ENCODE measurements at places on chromosomes 2 and 18. TPM values are rescaled to one million over a fixed set of nuclear protein-coding genes. Genes with fewer than 3 reads are reported as not detected.

PLCD4 gene
- total RNA-seq, result 0.93 TPM

PREPL gene
- 28.8 TPM for total RNA-seq

HOXD1 gene
- total RNA-seq, result 19.0 TPM

DNA sequence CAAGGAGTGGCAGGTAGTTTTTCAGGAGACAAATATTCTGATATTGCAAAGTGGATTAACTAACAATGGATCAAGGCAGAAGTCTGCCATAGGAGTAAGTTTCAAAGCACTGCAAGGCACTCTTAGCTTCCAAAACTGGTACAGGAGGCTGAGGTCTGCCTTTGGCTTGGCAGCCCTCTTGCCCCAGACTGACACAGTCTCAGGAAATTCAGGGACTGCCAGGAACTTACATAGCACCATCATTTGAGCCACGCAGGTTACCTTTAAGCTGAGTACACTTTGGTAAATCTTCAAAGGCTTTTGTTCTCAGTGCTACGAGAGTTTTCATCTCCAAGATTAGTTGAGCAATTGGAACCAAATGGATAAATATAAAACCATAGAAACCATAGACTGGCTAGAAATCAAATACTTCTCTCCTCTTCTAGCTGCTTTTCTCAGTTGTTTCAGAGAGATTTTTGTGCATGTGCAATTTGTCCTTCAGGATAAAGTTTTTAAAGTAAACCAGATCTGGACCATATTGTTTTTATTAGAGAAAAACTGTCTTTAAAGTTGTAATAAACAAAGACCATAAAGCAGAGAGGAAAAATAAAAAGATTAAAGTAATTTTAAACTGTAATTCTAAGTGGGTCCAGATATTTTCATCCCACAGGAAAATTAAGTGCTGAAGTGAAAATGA, 18.8 kb downstream of the ANKRD29 start:
- DNase-seq, result no peak

MARCHF7 gene
- total RNA-seq, result 100 TPM

DNA sequence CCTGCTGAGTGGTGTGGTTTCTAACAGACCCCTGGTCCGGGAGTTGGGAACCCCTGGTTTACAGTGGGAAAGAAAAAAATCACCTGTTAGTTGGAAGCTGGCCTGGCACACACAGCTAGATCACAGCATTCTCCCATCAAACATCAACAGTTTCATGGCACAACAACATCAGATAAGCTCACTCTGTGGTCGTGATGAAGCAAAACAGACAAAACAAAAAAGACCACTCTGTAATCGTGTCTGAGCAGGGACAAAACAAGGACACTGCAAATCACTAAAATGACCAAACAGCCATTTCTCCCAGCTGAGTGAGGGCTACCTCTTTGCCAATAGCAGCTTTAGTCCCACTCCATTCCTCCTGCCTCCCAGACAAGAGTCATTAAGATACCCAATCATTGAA, 9.0 kb upstream of the IMPACT start:
- no peak for DNase-seq

DNA sequence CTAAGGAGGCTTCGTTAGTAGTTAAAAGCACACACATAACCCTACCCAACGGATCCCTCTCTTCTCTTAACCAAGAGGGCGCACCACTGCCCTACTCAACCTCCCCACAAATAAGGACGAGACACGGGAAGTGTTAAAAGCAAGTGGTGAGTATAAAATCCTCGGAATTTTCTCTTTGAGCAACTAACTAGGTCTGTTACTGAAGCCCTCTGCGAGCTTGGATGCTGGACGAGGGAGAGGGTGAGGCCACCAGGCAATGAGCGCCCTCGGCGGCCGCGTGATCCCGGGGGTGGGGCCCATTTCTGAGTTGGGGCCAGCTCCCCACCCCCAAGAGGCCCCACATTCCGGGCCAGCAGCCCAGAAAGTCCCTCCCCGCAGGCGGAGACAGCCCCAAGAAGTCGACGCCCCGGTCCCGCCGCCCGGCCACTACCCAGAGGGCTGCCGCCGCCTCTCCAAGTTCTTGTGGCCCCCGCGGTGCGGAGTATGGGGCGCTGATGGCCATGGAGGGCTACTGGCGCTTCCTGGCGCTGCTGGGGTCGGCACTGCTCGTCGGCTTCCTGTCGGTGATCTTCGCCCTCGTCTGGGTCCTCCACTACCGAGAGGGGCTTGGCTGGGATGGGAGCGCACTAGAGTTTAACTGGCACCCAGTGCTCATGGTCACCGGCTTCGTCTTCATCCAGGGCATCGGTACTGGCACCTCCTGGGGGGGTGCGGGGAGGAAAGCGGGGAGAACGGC, at the start of gene CYBRD1:
CYBRD1 (plus strand) TSS at position 423 of the 736 bp plus-strand sequence; CDS start at position 495, 72 bp downstream.
- DNase-seq, result no peak

SCN7A gene
- total RNA-seq, result not detected

- DNase-seq, result no peak
These were observed 89.4 kb downstream of the TNS1 start for GRCh38 chr2:217913436-217913835.

C18orf32 gene
- total RNA-seq, result 41.0 TPM

GRCh38 chr2:58606799-58607198, 365.7 kb upstream of the FANCL start:
- DNase-seq, result no peak

TGFA gene
- total RNA-seq, result 0.93 TPM

DPP4 gene
- total RNA-seq, result 3.8 TPM

NCOA1 gene
- total RNA-seq, result 12.0 TPM

GRCh38 chr2:122590524-122590923, 835.1 kb downstream of the TSN start:
- no peak for DNase-seq

DNA sequence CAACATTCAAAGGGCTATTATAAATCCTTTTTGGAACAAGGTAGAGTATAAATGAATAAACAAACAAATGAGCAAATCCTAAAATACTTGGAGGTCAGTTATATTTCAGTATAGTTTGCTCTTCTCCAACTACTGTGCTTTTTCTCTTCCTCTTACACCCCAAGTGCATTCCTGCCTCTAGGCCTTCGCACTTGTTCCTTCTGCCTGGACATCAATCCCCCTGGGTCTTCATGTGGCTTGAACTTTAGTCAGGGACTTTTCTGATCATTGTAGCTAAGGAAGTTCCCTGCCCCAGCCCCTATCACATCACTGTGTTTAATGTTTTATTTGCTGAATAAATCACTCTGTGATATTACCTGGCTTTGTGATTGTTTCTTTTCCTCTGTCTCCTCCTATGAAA, 418.2 kb upstream of the HNRNPA3 start:
- DNase-seq, result no peak

CD226 gene
- under 0.01 TPM for total RNA-seq

DNA sequence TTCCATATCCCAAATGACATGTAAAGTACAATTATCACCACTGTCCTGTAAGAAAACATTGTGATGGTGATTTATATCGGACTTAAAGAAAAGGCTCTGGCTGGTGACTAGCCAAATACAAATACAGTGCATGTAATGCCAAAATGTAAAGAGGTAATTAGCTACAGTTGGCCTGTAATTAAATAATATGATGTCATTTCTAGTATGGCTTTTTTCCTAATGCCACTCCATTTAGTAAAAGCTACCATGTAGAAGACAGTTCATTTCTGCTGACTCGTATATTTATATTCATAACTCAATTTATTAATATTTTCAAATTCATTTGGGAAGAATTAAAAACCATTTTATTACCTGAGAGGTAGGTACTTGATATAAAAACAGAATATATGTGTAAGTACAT, 815.7 kb downstream of the ERBB4 start:
- DNase-seq, result no peak

DNA sequence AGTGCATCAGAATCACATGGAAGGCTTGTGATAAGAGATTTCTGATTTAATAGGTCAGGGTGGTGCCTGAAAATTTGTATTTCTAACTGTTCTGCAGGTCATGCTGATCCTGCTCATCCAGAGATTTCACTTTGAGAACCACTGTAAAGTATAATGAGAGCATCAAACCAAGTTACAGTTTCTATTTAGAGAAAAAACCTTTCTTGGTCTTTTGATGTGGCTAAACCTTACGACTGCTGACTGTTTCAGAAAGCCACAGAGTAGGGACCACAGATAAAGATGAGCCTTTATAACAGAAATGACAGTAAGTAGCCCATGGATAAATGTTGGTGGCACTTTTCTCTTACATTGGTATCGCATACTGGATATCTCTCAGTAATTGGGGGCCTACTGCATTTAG, 109.4 kb upstream of the FANCL start:
- no peak for DNase-seq

RBBP8 gene
- total RNA-seq, result 5.4 TPM
